HuH-7 (cell line): ENCODE measurements at places on chromosomes 1 and 21.

DNA sequence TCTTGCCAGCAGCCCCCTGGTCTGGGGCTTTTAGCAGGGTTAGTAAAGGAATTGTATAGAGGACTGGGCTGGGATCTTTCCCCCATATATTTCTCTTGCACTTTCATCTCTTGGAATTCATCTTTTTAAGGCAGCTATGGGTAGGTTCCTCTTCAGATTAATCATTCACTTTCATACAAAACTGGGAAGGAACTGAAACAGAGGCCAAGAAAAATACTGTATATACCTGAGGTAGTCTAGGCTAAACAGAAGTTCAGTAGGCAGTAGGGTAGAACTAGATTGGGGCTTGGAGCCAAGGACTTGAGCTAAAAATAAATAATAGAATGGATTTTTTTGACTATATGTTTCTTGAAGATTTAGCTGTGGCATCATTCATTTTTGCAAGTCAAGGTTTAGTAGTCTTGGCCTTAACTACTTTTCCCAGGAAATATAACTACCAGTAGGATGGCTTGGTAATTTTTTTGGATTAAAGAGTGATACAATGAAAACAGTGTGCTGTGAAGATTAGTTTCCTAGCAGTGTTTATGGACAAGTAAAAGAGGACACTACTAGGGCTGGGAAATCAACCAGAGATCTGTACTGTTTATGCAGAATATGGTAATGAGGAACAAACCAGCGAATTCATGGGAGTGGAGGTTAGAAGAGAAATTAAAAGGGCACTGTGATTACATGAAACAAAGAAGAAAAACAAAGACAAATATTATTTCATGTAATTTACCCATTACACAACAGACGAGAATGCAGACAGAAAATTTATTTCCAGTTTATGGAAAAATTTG lies 50.9 kb upstream of the PTGS2 start:
- no peak for DNase-seq

- DNase-seq = no peak
Observed at GRCh38 chr1:230277201-230278025, 148.7 kb downstream of the PGBD5 start.

DNA sequence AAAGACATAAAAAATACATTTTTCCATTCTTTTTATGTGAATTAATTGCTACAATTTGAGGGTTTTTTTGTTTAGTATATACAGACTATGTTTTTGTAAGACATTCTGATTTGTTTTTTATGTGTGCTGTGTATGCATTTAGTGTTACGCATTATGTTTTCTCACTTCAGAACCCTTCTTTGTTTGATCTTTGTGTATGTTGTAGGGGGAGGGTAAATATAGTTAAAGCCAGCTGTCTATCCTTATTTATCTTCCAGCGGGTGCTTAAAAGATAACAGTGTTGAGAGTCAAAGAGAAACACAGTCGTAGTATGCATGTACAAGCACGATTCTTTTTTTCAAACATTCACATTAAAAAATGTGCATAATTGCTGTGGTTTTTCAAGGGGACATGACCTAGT lies 97.5 kb upstream of the KIAA1614 start:
- DNase-seq = peak; percentile 9

DNA sequence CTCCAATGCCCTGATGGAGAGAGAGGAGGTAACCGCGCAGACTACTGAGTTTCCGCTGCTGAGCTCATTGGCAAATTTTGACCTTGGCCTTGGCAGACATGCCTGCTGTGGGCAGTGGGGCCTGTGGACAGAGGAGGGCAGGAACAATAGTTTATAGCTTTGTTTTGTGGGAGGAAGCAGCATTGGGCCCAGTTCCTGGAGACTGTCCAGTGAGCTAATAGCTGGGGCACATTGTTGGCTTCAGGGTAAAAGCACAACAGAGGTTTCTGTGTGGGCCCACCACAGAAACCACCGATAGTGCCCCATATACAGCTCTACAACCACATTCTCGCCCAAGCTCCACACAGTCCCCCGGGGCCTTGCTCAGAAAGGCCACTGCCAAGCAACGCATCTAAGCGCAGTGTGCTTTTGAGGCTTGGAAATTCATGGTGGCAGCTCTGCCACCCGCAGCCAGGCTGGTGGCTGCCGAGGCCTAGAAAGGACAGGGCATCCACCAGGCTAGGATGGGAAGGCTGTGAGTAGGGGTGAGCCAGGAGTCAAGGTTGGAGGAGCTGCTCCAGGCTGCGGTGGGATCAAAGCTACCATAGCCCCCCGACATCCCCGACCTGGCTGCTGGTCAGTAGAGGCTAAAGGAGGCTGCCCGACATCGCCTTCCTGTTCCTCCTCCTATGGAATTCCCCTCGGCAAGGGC lies 43.2 kb downstream of the NEK2 start:
- DNase-seq = no peak

DNA sequence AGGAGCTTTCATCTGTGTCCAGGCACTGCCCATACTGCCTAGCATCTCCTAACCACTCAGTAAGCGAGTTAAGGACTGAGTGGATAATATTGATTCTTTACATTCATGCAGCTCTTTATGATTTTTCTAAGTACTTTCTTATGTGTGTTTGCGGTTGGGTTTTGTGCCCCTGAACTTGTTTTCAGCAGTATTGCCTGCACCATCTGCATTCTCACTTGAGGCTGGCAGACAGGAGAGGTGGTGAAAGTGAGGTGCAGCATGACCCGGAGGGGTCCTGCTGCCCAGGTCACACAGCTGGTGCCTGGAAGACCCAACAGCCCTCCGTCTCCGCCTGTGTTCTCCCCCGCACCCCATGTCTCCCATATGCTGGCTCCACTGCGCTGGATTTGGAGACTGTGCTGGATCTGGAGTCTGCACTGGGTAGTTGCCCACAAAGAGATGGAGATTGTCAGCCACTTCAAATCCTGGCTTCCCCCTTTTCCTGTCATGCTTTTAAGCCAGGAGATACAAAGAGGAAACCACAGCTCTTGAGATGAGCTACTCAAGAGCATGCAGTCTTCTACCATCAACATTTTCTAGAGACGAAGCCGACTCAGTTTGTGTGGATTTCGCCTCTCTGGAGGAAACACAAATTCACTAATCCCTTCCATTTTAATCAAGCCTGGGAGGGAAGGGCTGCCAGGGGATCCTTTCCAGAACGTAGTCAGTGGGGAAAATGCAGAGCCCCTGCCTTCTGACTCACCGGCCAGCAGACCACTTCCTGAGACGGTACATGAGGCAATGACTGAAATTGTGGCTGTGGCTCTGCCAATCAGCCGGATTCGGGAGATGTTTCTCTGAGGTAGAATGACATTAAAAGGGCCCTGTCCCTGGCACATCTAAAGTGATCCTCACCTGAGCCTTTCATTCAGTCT lies 71.7 kb upstream of the ANGPTL1 start:
- no peak for DNase-seq

DNA sequence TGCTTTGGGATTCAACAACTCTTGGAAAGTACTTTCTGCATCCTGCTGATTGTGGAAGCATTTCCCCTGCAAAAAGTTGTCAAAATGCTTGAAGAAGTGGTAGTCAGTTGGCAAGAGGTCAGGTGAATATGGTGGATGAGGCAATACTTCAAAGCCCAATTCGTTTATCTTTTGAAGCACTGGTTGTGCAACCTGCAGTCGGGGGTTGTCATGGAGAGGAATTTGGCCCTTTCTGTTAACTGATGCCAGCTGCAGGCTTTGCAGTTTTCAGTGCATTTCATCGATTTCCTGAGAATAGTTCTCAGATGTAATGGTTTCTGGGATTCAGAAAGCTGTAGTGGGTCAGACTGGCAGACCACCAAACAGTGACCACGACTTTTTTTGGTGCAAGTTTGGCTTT lies 47.6 kb upstream of the GJA5 start:
- peak; percentile 40 for DNase-seq

DNA sequence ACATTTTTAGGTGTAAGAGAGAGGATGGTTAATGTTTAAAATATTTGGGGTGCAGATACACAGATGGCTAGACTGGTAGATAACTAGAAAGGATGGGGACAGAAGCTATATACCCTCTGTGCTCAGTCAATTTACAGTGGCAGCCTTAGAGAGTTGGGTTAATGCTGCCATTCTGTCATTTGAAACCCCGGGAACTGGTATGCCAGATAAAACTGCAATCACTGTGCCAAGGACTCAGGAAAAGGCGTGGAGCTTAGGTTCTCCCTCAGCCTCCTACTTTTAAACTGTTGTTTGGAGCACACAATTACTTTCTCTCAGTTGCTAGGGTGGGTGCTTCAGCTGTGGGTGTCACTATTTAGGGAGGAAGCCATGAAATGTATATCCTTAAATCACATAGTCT lies 90.0 kb upstream of the HNRNPU start:
- DNase-seq = no peak

DNA sequence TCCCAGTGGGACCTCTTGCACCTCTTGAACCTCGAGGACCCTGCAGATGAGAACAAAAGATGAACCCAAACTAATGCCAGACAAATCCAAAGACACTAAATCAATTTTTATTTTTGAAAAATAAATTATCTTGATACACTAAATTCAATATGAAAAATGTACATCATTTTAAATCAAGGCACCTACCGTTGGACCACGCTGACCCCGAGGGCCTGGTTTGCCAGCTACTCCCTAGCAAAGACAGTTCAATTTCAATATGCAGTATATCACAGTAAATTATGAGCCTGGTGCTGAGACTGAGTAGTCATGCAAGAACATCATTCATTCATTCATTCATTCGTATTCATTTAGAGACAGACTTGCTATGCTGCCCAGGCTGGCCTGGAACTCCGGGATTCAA lies 129.4 kb downstream of the COL11A1 start:
- no peak for DNase-seq

DNA sequence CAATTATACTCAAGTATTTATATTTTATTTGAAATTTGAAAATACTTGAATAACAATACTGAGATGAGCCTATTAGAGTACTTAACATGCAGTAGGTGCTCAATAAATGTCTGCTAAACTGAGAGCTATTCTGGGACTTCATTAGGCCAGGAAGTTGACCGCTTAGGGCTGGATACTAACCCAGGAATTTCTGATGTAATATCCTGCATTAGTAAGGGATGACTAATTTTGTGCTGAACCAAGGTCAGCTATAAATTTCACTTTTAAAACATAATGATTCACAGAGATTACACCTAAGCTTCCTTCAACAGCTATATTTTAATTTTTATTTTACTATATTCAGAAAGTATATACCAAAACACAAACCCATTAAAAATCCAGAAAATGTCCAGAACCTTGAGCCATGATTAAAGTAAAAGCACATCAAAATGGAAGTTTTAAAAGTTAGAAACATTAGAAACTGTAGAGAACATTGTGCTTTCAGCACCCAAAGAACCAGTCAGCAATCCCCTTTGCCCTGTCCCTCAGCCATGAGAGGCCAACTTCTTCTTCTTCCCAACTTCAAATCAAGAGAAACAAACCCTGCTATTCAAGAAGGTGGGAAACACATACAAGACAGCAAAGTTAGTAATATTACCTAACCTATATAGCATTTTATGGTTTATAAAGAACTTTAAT lies 35.4 kb downstream of the WNT2B start:
- no peak for DNase-seq

DNA sequence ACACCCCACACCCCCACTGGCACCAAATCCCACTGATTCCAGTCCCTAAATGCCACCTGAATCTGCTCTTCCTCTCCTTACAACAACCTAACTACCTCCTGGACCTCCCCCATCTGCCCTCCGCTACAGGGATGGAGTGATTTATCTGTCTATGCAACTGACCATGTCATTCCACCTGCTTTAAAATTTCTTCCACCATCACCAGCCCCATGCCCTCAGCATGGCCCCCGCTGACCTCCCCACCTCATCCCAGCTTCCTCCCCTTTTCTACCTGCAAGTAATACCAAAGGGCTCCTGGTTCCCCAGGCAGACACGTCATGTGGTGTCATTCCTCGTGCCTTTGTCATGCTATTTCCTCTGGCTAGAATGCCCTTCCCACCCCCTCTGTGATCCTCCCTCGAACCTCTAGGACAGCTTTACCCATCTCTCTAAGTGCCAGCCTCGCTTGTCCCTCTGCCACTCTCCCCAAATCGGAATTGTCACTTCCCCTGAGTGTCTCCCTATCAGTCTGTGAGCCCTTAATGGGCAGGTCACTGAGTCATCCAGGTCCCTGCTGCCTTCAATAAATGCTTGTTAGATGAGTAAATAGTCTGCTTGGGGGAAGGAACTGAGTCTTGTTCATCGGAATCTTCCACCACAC lies 3.7 kb downstream of the GJB4 start:
- no peak for DNase-seq

- no peak for DNase-seq
Observed at GRCh38 chr1:91550961-91551360, 50.3 kb downstream of the CDC7 start.

DNA sequence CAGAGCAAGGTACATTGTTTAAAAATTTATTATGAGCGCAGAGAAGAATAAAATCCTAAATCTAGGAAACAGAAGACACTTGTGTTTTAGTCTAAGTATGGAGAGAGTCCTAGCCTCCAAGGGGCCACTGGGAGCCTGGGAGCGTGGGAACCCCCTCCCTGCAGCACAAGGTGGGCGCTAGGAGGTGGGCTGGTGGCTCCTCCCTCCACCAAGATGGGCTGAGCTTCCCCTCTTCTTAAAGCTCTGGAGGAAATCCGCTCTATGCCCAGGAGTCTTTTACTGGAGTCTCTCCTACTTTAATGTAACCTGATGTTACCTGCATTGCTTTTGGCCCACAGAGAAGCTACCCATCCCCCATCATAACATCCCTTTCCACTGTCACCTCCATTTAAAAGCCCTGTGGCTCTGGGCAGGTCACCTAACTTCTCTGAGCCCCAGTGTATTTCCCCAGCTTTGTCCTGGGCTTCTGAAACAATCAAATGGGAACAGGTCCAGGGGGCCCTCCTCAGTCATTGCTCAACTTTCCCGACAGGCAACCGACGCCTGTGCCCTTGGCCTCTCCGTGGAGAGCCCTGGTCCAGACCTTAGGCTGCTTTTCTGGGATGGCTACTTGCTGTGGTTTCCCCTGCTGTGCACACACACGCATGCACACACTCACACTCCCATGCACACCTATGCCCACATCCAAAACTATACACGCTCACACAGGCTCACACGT lies 181.5 kb downstream of the NPHP4 start:
- DNase-seq = no peak

GRCh38 chr1:51717842-51718241 lies 101.0 kb downstream of the OSBPL9 start:
- DNase-seq = no peak
